ENCODE measurements at places on chromosomes 5 and 9.

DNA sequence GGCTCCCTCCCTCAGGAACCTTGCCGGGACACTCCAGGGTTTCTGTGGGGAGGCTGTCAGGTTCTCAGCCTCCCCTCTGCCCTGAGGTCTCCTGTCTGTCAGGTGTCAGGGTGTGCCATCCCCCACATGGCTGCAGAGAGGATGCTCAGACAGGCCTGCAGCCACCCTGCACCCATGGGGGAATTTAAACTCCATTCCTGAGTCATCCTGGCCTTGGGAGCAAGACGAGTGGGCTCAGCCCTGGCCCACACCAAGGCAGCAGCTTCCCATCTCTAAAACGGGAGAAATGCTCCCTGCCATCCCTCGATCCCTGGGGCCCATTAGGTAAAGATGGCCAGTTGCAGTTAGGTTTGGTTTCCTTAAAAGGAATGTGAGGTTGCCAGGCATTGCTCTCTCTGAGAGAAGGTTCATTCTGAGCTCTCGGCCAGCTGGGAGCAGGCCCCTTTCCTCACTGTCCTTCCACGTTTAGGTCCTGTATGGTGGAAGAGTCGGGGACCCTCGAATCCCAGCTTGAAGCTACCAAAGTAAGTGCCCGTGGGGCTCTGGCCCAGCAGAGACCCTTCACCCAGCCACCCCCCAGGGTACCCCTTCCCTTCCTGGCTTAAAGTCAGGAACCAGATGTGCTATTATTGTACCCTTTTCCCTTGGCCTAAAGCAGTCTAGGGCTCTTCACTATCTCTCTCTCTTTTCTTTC lies 26.6 kb downstream of the DYNC2I2 start:
- DNase-seq = no peak

GRCh38 chr9:106885451-106885850 lies 22.5 kb downstream of the ZNF462 start:
- peak; percentile 75 for DNase-seq

- DNase-seq = no peak
Measured at GRCh38 chr9:130305381-130305780, 39.8 kb downstream of the HMCN2 start.

DNA sequence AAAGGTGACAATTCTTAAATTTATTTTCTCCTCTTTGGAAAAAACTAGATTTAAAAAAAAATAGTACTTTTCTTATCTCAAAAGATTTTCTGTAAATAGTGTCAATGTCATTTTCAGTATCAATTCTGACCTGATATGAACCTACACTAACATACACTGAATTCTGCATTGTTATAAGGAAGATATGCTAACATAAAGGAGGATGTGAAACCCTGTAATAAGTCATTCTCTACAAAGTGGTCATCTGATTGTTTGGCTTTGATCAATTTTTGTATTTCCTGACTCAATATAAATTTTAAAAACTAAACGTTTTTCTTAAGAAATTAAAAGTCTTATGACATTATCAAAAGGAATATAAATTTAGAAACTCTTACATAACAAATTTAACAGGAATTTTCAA lies 233.6 kb upstream of the EDIL3 start:
- DNase-seq = no peak

- DNase-seq = peak; percentile 81
Measured at GRCh38 chr5:128436749-128437188, 101.3 kb downstream of the FBN2 start.

GRCh38 chr5:59008816-59009473 lies 426.1 kb downstream of the RAB3C start:
- DNase-seq = no peak

GRCh38 chr9:12730927-12731326 lies 37.7 kb downstream of the TYRP1 start:
- no peak for DNase-seq

- DNase-seq = no peak
Measured at GRCh38 chr9:108582726-108583125, 273.1 kb downstream of the ACTL7B start.

- no peak for DNase-seq
Measured at GRCh38 chr9:29449306-29449705, 1876.0 kb upstream of the C9orf72 start.

- no peak for DNase-seq
Measured at GRCh38 chr9:90839183-90839728, 37.6 kb downstream of the SYK start.

DNA sequence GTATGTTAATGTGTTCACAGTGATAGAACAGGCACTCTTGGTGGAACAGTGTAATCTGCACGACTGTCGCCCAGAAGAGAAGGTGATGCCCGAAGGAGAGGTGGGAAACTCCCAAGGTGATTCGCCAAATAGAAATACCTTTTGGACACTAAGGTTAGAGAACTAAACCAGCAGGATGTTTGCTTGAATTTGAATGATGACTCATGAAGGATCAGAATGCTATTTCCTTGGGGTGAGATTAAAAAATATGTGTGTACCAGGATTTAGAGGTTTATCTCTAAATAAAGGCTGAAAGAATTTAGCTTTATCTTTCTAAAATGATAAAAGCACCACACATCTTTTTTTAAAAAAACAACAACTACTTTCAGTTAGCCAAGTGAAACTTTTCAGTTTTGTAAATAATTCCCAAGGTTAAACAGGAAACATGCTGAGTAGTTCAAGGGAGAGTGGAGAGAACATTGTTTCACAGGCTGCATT lies 297.4 kb upstream of the TAS2R1 start:
- DNase-seq = peak; percentile 46

GRCh38 chr5:108911055-108911454 lies 163.4 kb downstream of the FER start:
- no peak for DNase-seq

DNA sequence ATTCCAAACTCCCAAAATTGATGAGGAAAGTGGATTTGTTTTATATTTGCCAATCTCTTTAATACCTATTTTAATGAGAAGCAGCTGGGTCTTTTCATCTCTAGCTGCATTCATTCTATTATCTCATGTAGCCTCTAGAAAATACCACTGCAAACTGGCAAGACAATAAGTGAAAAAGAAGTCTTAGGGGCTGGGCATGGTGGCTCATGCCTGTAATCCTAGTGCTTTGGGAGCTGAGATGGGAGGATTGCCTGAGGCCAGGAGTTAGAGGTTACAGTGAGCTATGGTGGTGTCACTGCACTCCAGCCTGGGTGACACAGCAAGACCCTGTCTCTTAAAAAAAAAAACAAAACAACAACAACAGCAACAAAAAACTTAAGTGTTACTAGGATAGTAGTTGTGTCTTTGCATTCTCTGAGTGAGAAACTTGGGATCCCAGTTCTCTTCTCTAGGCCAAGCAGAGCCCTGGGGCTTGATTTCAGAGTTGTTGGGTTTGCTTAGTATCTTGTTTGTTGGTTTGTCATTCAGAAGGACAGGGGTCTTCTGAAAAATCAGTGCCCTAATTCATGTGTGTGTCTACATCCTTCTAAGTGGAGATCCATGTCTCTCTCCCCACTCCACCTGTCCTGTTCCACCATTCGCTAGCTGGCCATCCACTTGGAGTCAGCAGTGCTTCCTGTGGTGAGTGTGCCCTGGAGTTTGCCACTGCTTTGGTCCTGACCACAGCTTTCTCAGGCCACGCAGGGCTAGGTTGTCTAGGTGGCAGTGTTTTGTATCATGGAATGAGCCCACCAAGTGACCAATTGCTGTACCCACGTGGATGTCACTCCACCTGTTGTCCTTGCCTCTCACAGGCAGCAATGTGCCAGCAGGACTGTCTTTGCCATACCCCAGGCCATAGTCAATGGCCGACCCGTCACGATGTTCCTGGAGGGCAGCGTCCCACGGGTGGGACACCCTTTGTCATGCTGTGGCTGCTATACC lies 19.5 kb downstream of the MARCHF6 start:
- DNase-seq = no peak

- DNase-seq = no peak
Measured at GRCh38 chr5:132203916-132204315, 23.7 kb downstream of the P4HA2 start.

GRCh38 chr5:178667688-178668087 lies 40.8 kb upstream of the CLK4 start:
- no peak for DNase-seq

GRCh38 chr5:124651663-124652513 lies 94.6 kb downstream of the ZNF608 start:
- no peak for DNase-seq

DNA sequence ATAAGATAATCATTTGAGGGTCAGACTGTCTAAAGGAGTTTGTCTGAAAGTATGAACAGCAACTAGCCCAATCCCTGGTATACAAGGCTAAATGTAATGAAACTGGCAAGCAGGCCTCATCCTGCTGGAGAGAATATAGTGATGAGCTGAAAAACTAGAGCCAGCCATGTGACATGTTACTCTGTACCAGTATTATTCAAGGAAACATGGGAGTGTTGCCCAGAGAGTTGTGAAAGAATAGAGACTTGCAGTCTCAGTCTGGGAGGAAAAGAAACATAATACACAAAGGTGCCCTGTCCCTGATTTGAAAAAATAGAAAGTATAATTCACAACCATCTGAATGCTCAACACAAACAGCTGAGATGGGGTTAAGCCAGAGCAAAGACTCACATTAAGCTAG lies 37.9 kb upstream of the HTR1A start:
- DNase-seq = no peak

GRCh38 chr5:149227168-149227826 lies 44.4 kb upstream of the AFAP1L1 start:
- DNase-seq = peak; percentile 44

DNA sequence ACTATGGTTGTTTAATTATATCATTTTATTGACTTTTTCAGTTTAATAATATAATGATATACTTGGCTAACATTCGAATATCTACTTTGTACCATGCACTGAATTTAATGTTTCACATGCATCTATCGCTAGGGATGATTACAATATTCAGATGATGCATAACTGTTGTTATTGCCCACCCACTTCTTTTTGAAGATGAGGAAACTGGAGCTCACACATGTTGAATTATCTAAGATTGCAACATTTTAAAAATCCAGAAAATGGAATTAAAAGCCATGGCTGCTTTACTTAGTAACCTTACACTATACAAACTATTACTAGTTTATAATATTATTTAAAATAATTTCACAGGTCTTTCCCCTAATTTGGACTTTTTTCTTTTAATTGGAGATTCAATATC lies 171.7 kb downstream of the TLR4 start:
- DNase-seq = no peak

DNA sequence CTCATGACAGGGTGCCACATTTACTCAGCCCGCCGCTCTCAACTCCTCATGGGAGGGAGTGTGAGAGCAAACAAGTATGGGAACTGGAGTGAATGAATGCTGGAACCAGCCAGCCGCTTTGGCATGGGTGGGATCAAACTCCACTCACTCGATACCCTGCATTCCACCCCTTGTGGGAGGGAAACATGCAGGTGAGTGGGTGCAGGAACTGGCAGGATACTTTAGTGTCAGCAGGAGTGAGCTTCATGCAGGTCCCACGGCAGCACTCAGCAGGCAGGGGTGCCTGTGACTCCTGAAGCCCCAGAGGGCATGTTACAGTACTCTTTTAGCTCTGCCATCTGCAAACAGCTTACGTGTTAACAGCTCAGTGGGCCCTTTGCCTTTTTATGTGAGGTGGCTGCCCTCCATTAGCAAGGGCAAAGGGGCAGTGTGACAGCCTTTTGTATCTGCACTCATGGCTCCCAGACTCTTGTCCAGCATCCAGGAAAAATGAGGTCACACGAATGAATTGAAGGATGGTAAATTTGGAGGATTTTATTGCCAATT lies 433.2 kb upstream of the NMUR2 start:
- DNase-seq = no peak

DNA sequence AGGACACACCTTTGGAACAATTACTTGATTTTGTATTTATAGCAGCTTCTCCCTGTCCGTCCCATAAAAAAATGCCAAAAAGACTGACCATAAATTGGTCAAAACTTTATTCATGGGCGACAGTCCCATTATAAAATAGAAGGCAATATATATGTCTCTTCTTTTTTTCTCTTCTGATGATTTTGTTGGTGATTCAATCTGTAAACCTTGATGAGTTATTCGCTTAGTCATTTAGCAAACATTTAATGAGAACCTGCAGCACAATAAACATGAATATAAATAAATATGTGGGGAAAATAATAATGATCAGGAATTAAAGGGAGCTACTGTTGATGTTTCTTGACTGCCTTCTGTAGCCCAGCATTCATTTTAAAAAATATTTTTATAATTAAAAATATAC lies 356.4 kb upstream of the ACTBL2 start:
- no peak for DNase-seq

- no peak for DNase-seq
Measured at GRCh38 chr5:124745928-124746915, at the start of gene ZNF608. Gene ZNF608 (minus strand): TSS chr5:124746639. CDS start chr5:124744989, 1,650 bp downstream.

- no peak for DNase-seq
Measured at GRCh38 chr9:26462213-26462612, 430.4 kb downstream of the CAAP1 start.

- no peak for DNase-seq
Measured at GRCh38 chr5:74624931-74625505, 15.5 kb downstream of the ENC1 start.

DNA sequence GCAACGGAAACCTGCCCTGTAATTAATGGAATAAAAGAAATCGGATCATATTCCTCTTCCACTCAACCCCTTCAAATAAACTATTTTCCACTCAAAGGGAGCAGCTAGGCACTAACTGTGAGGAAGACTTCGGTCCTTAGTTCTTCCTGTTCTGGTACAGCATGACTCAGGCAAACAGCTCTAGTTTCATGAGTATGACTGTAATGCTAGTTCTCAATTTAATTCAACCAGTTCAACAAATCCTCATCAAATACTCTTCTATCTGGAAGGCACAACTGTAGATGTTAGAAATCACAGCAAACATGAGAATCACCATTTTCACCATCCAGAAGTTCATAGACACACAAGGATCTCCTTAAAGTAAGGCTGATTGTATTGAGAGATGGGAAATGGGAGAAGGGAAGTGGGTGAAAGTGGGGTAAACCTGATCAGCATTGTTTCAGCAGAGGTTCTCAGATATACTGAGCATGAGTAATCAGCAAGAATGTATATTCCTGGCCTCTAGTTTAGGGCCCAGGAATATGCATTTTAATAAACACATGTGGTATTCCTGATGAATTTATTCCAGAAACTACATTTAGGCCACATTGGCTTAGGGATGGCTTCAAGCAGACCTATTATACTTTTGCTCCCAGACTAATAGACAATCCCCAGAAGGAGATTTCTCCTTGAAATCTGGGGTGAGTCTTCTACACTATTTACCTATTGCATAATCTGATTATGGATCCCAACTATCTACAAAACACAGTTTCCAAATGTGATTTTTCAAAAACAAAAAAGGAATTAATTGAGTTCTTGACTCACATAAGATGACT lies 141.1 kb upstream of the SLC12A2 start:
- no peak for DNase-seq

DNA sequence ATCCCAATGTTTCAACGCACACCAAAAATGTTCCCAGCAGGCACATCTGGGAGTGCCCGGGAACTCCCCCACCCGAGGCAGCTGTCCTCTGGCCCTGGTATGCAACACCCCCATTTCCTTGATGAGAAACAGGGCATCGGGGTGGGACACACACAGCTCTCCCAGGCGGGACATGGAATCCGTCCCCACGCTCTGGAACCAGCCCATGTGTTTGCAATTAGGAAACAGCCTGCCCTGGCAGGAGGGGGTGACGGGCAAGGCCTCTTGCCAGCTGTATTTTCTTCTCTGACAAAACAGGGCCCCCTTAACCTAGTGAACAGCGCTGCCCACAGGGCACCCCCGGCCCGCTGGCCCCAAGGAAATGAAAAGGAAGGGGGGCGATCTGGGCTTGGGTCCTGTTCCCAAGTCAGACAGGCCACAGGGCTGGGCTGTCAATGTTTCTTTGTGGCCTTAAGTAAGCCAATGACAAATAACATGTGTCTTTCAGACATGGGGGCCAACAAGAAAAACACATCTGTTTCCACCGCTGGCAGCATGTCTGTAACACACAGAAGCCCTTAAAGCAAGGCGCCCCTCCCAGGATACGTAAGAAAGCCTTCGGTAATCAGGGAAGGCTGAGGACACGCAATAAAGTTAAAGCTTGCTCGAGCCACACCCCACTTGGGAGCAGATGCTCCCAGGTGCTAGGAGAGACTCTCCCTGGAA lies 125.3 kb downstream of the ROR2 start:
- DNase-seq = no peak

Data from HS-5 (cell line).